CD8-positive, alpha-beta memory T cell (primary cell): ENCODE measurements at places on chromosomes 11 and 22. TPM values are rescaled to one million over a fixed set of nuclear protein-coding genes. Genes with fewer than 3 reads are reported as not detected.

RBMXL2 gene
- not detected for total RNA-seq

- DNase-seq: no peak
Measured at GRCh38 chr11:34348919-34349318, 8.9 kb downstream of the ABTB2 start.

DNA sequence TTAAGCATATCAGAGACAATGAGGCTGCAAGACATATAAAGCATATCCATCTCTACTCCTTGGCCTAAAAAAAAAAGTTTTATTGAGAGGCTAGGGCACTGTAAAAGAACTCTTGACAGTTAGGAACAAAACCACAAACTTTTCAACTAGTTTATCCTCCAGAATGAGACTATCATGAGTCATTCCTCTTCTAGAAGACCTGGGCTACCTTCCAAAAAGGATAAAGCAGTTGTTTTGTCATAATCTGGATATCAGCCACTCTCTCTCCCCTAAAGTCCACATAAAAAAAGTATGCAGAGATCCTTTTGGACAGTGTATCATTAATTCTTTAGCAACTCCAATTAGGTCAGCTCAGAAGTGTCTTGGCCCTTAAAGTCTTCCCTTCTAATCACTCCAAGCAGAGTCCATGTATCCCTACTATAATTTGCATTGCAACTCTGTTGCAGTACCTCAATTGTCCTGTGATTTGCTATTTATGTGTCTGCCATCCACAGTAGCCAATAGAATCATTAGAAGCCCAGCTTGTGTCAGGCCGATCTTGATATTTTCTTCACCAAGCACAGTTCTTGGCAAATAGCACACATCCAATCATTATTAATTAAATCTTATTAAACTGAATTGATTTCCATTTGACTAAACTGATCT lies 10.4 kb downstream of the OR51T1 start:
- DNase-seq: no peak

- no peak for DNase-seq
Measured at GRCh38 chr11:102879801-102880200, 5.0 kb upstream of the MMP12 start.

- DNase-seq: no peak
Measured at GRCh38 chr11:72924568-72925190, 110.5 kb downstream of the ATG16L2 start.

DNA sequence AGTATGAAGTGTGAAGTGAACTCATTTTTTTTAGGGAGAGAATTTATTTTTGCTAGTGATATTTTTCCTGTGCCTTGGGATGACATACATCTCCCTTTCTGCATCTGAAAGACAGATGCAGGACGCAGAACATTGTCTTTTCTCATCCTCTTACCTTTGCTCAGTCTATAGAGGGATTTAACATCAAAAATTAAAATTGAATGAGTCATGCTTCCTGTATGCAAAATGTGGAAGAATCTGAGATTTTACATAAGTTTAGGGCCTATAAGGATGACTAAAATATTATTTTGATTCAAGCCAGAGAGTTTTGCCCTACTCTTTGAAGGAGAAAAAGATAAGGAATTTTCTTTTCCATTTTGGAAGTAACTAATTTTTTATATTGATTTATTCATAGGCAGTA lies 27.3 kb downstream of the XRCC6 start:
- DNase-seq: no peak

DNA sequence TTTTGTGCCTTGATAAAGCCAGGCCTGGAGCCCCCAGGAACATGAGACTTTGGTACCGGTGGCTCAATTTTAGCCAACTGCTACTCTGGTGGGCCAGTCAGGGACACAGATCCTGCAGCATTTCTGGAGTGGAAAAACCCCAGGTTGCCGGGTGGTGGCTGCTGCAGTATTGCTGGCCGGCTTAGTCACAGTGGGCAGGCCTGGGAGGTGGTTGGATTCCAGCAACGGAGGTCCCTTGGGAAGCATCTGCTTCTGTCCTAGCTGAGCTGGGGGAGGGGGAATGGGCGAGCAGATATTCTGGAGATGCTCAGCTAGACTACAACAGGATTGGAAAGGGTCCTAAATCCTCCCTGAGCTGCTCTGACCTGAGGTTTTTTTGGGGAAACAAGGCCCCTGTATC lies 31.6 kb upstream of the ACCSL start:
- DNase-seq: no peak

DNA sequence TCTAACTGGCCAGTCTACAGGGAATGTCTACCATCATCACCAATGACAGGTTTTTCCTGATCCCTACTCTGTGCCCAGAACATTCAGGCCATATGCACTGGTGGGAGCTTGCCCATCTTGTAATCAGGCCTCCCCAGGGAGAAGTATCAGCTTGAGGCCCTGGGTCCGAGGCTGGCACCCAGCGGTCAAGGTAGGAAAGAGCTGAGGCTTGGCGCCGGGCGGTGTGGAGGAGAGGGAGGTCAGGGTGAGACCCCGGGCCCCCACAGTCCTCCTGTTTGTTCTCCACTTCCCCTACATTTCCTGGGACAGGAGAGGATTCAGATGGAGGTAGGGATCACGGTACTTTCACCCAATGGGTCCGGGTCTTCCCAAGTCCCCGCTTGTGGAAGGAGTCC lies 15.5 kb downstream of the TSKU start:
- DNase-seq: no peak

- no peak for DNase-seq
Measured at GRCh38 chr11:84866922-84867321, 760.2 kb downstream of the DLG2 start.

C11orf86 gene
- not detected for total RNA-seq

GRCh38 chr11:2351701-2352100 lies 25.4 kb upstream of the CD81 start:
- no peak for DNase-seq

DNA sequence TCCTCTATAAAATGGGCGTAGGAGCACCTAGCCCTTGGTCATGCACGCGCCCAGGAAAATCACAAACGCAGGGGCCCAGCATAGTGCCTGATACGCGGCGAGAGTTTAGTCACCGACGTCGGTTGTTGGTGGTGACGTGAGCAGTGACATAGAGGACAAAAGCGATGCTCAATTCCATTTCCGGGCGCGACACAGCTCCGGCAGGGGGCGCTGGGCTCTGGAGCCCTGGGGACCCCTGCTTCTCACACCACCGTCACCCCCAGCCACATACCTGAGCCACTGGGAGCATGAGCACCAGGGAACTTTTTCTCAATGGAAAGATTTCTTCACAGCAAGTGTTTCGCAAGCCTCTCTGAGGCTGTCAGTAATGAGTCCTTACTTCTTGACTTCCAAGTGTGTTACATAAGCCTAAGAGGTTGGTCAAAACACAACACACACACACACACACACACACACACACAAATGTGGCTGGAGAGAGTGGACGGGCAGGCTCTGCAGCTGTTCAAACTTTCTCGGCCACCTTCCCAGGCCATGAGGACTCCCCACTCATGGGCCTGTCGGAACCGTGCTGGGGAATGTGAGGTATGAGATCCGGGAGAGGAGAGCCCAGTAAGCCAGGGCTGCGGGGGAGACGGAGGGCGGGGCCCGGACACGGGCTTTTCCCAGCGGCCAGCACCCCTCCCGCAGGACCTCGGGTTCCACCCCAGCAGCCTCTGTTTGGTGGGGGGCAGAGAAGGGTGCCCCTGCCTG lies 36.9 kb upstream of the LINC01488 start:
- no peak for DNase-seq

DNA sequence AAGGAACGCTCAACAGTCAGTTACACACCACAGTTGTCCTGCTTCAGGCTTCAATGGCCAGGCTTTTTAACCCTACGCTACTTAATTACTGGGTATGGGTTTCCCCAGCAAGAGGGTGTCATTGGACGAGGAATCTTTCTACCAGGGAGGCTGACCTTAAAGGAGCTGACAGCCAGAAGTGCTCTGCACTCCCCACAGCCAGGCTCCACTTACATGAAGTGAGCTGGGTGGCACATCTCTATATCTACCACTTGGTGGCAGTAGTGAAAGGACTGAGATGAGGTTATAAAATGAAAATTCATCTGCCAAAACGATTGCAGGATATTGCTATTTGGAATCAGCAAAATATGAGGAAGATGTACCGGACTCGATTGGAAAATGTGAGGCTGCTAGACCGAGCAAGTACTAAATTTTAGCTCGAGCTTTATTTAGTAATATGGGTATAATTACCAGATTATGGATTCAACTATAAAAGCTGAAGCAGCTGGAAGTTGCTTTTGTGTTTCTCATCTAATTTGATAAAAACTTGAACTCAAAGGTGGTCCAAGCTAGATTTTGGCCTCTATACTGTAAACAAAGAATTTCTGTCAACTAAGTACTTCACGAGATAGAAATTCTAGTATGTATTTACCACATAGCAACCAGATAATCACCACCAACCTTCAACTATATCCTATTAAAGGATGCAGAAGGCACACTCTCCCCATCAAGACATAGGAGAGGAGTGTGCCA lies 53.9 kb upstream of the CEP126 start:
- DNase-seq: peak; percentile 1

DNA sequence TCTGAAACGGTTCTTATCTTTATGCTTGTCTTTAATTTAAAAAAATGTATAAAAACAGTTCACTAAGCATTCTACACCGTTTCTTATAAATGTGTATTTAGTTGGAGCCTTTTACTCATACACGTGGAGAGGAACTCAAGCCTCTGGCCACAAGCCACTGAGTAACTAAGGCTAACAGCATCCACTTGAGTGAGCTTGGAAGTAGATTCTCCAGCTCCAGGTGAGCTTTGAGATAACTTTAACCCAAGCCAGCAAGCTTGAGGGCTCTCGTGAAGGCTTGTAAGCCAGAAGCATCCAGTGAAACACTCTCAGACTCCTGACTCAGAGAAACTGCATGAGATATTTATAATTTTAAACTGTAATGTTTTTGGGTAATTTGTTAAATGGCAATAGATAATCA lies 82.6 kb downstream of the ARHGAP20 start:
- no peak for DNase-seq

GRCh38 chr22:37599153-37599552 lies 9.5 kb upstream of the GGA1 start:
- DNase-seq: no peak

DNA sequence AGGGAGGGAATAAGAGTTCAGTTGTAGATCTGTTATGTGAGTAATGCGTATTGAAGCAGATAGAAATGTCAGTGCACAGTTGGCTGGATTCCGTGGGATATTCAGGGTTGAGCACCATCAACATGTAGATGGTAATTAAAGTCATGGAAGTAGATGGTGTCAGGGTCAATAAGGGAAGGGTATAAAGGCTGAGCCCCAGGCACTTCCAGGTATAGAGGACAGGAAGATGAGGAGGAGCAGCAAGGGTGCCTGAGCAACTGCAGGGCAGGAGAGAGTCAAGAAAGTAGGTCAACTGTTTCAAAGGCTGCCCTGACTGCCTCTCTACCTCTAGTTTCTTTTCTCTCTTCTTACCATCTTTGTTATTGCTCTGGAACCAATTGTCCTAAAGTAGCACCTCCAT lies 85.9 kb downstream of the MICAL2 start:
- DNase-seq: peak; percentile 23

DNA sequence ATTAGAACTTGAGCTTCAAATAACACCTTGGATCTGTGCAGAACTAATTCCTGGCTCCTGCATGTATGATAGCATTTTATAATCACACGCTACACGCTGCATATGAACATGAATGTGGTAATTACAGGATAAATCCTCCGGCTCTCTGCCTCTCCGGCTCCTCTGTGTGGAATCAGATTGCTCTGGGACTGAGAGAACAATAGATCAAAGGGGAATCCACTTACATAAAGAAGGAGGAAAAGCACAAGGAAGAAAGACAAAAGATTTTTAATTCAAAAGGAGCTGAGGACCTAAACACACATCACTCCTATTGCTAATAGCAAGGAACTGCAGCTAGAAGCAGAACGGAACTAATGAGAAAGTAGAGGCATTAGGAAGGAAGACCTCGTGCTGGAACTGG lies 240.9 kb downstream of the NTM start:
- no peak for DNase-seq
